NCI-H446 treated with DMSO at 0.1 percent for 48 hours (cell line): ENCODE measurements at places on chromosomes 11 and 22.

GRCh38 chr22:49099089-49099488 is 728.6 kb downstream of the BRD1 start:
- no peak for DNase-seq

DNA sequence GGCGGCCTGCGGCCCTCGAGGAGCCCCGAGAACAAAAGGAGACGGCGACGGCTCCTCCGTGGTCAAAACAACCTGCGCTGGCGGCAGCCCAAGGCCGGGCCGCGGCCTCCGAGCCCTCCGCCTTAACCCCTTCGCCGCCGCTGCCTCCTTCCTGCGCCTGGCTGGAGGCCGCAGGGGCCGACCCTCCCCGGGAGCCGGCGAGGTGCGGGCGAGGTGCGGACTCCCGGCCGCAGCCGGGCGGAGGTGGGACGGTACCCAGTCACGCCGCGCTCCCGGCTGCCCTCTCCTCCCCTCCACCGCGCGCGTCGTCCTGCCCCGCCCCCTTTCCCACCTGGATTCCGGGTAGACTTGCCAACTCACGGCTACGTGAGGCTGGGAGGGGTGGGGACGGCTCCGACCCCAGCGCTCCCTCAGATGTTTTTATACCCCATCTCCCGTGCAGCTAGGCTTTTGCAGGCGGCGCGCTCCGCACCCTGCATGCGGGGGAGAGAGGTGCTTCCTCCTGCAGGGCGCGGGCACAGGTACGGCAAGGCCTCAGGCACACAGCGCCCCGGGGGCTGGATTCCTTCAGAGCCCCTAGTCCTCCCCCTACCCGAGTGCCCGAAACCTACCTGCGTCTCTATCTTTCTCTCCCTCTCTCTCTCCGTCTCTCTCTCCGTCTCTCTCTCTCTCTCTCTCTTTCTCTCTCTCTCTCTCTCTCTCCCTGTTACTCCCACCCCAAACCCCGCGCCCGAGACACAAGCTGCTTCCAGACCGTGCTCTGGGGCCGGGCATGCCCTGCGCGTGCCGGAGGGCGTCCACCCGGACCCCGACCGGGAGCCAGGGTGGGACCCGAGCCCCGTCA is 2.0 kb downstream of the PDGFB start:
- DNase-seq = no peak

- no peak for DNase-seq
Observed at GRCh38 chr11:8754241-8754640, 71.6 kb downstream of the RPL27A start.

- DNase-seq = no peak
Observed at GRCh38 chr11:133024301-133024700, 508.0 kb downstream of the OPCML start.

GRCh38 chr11:11220786-11221185 is 132.3 kb downstream of the CSNK2A3 start:
- no peak for DNase-seq

GRCh38 chr11:44747836-44748235 is 21.1 kb downstream of the TSPAN18 start:
- DNase-seq = no peak

GRCh38 chr22:49724893-49725489 is 102.7 kb downstream of the BRD1 start:
- no peak for DNase-seq

GRCh38 chr11:6717426-6717825 is 34.3 kb upstream of the MRPL17 start:
- no peak for DNase-seq

GRCh38 chr11:29511394-29511793 is 505.4 kb downstream of the KCNA4 start:
- no peak for DNase-seq
